Regular cardiac myocyte (primary cell): ENCODE measurements at places on chromosomes 7 and 10. TPM values are rescaled to one million over a fixed set of nuclear protein-coding genes. Genes with fewer than 3 reads are reported as not detected.

TAS2R4 gene
- 0.19 and 2.0 TPM in 2 replicates for total RNA-seq

LRIT1 gene
- total RNA-seq = not detected in 2 replicates

ABCB1 gene
- total RNA-seq = 1.2 and 2.0 TPM in 2 replicates

PPRC1 gene
- total RNA-seq = 5.9 and 13.4 TPM in 2 replicates

CHST3 gene
- total RNA-seq = 19.4 and 32.8 TPM in 2 replicates

ZNF722 gene
- total RNA-seq = not detected in 2 replicates

IRF5 gene
- total RNA-seq = under 0.01 and 0.56 TPM in 2 replicates

POLR2J gene
- 20.3 and 42.2 TPM in 2 replicates for total RNA-seq

RBP4 gene
- total RNA-seq = 0.28 TPM in 1 of 2 replicates, not detected in the other

SPDYE11 gene
- not detected in 2 replicates for total RNA-seq

ITIH5 gene
- 0.19 and 1.4 TPM in 2 replicates for total RNA-seq

CCL26 gene
- 2.9 and 12.1 TPM in 2 replicates for total RNA-seq

SRRT gene
- total RNA-seq = 24.5 and 61.7 TPM in 2 replicates

OR13A1 gene
- not detected in 2 replicates for total RNA-seq

CPN1 gene
- not detected in 2 replicates for total RNA-seq

DYNC1I1 gene
- 1.7 and 2.3 TPM in 2 replicates for total RNA-seq

INHBA gene
- 47.5 and 83.4 TPM in 2 replicates for total RNA-seq

ZP3 gene
- total RNA-seq = 1.2 and 5.9 TPM in 2 replicates

GNAT3 gene
- total RNA-seq = 0.28 and 0.58 TPM in 2 replicates

DOCK4 gene
- total RNA-seq = 9.6 and 26.6 TPM in 2 replicates

GIMAP2 gene
- total RNA-seq = 1.2 and 2.5 TPM in 2 replicates

RGS10 gene
- 37.5 and 40.5 TPM in 2 replicates for total RNA-seq

HACD1 gene
- 23.7 and 30.5 TPM in 2 replicates for total RNA-seq

NODAL gene
- total RNA-seq = not detected in 2 replicates

MYH16 gene
- total RNA-seq = under 0.01 TPM in 1 of 2 replicates, not detected in the other

SEMA4G gene
- 0.38 and 0.56 TPM in 2 replicates for total RNA-seq

MOGAT3 gene
- not detected in 2 replicates for total RNA-seq

FAM241B gene
- 0.19 and 0.56 TPM in 2 replicates for total RNA-seq

PRTFDC1 gene
- 8.5 and 15.7 TPM in 2 replicates for total RNA-seq

SPDYE9 gene
- total RNA-seq = not detected in 2 replicates

ADAM8 gene
- 0.85 and 1.3 TPM in 2 replicates for total RNA-seq

CPA2 gene
- total RNA-seq = not detected in 2 replicates

GPR158 gene
- 0.19 and 0.28 TPM in 2 replicates for total RNA-seq
